Mesendoderm (in vitro differentiated cells): ENCODE measurements at places on chromosomes 7 and 10.

GRCh38 chr7:117124591-117125220 lies 171.4 kb downstream of the ST7 start:
- no peak for DNase-seq

GRCh38 chr10:4396401-4397283 lies 429.4 kb upstream of the AKR1E2 start:
- DNase-seq = no peak

DNA sequence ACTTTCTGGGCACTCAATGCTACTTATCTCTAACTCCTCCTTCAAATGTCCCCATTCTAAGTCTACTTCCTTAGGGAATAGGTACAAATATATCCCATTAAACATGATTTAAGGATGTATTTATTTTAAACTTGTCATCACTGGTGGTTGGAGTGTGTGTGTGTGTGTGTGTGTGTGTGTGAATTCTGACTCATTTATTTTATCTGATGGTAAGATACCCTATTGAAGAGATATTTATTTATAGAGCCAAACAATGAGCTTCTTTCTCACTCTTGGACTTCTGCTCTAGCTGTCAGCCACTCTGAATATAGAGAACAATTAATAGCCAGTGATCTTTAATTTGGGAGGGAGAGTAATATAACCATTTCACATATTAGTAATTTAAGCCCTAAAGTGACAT lies 17.8 kb upstream of the MAGI2 start:
- DNase-seq = no peak

- no peak for DNase-seq
Measured at GRCh38 chr10:33117230-33117629, 159.2 kb upstream of the ITGB1 start.

- DNase-seq = no peak
Measured at GRCh38 chr7:123754271-123754871, 5.6 kb upstream of the WASL start.

DNA sequence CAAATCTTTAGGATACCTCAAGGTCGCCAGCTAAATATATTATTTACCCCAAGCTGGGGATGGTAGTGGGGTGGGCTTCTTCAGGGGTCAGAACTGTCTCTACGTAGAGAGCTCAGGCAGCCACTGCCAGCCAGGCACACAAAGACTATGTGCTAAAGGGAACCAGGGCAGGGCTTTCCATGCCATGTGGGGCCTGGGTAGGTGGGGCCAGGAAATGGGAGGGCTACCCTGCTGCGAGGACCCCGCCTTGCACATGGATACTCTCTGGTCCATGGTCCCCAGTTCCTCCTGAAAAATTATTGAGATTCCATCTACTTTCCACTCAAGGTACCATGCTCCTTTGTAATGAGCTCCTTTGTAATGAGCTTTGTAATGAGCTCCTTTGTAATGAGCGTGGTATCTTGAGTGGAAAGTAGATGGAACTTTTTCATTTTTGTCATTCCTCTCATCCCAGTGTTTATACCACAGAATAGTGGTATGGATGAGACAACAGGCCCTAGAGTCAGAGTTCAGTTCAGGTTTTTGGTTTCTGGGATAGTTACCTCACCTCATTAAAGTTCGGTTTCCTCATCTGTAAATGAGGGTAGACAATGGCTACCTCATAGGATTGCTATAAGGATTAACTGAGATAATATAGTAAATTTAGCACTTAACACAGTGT lies 5.8 kb downstream of the SYNPO2L start:
- no peak for DNase-seq

DNA sequence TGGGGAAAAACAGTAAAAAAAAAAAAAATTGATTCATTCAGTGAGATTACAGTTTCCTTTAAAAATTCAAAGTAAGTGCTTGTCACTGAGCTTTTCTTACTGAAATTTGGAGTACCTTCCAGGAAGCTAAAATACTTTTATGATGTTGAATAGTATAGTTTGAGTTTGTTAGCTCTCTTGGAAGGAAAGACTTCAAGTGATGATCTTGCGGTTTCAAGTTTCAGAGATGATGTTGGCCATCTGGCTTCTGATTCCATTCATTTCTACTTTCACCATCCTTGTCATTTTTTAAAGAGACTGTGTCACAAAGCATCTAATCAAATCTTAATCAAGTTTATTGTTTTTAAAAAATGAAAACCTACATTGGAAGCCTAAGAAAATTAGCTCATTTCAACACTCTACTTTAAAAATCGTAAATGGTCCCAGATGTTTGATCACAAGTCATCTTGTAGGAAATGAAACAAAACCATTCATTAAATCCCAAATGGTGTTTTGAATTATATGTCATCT lies 4.9 kb upstream of the HERPUD2 start:
- DNase-seq = no peak

DNA sequence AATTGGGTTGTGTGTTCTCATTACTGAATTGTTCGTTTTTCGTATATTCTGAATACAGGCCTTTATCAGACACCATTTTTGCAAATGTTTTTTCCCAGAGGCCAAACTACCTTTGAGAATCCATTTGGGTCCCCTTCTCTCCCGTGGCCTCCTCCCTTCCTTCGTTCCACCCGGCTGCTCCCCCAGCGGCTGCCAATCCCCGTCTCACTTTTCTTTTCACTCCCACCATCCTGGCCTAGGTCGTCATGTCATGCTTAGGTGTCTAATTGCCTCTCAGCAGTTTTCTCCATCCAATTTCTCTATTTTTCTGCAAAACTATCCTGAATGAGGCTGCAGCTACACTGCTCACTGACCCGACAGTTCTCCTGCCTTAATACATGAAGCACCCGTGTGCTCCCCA lies 17.9 kb downstream of the PITRM1 start:
- no peak for DNase-seq

DNA sequence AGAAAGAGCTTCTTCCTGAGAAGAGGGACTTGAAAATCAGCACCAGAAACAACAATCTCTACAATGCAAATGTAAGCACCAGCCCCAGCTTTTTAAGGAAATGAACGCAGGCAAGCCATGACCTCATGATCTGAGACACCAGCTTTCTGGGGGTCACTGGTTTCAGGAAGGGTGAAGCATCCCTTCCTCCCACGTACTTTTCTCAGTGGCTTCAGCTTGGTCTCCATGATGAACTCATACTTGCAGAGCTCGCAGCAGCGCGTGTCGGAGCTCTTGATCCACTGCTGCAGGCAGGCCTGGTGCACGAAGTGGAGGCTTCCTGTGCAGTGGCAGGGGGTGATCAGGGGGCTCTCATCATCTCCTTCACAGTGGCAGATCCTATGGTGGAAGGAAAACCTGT lies 87.0 kb downstream of the ALOX5 start:
- DNase-seq = no peak

- DNase-seq = no peak
Measured at GRCh38 chr7:132743974-132744373, 167.7 kb upstream of the PLXNA4 start.

- DNase-seq = no peak
Measured at GRCh38 chr10:28661035-28661434, 16.3 kb upstream of the BAMBI start.

DNA sequence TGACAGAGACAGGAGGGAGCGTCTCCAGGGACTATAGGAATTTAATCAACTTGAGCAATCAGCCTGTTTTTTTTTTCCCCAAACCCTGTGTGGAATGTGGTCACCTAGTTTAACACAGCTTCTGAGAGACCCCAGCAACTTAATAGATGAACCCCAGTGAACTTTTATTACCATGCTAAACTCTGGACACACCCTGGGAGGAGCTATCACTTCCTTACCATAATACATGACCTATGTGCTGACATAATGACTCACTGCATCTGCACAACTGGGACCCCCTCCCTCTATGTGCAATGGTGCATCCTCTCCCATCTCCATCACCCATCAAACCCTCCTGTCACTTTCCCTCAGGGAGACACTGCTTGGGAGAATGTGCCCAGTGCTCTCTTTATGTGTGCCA lies 83.7 kb downstream of the EPC1 start:
- DNase-seq = no peak

DNA sequence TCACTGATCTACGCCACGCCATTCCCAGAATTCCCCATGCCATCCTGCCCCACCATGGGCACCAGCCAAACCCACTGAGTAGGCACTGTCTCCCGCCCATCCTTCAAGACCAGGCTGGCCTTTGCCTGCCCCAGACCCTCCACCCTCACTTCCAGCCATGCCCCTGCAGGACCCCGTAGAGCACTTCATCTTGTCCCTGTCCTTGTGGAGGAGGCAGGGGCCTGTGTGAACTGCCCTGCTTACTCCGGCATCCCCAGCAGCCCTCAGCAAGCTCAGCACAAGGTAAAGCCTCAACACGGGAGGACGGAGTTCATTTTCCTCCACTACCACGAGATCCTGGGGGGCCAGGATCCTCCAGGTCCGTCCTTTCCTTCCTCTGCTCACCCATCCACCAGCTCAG lies 577.7 kb downstream of the PTPRN2 start:
- no peak for DNase-seq

DNA sequence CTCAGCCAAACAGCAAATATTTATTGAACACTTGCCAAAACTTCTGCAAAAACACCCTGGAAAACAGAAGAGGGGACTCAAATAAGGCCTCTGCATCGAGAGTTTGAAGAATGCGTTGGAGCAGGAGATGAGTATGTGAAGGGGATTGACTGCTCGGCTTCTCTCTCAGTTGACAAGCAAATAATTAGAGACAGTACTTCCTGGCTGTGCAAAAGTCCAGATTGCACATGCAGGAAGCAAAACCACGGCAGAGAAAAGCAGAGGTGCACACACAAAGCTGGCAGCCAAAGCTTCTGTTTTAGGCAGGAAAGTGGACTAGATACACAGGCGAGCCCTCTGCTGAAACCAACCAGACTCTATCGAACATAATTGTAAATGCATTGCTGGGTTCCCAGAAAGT lies 343.6 kb upstream of the MGMT start:
- no peak for DNase-seq

- no peak for DNase-seq
Measured at GRCh38 chr7:79292834-79293233, 160.6 kb downstream of the MAGI2 start.

- no peak for DNase-seq
Measured at GRCh38 chr7:92665926-92666325, 75.7 kb upstream of the FAM133B start.

DNA sequence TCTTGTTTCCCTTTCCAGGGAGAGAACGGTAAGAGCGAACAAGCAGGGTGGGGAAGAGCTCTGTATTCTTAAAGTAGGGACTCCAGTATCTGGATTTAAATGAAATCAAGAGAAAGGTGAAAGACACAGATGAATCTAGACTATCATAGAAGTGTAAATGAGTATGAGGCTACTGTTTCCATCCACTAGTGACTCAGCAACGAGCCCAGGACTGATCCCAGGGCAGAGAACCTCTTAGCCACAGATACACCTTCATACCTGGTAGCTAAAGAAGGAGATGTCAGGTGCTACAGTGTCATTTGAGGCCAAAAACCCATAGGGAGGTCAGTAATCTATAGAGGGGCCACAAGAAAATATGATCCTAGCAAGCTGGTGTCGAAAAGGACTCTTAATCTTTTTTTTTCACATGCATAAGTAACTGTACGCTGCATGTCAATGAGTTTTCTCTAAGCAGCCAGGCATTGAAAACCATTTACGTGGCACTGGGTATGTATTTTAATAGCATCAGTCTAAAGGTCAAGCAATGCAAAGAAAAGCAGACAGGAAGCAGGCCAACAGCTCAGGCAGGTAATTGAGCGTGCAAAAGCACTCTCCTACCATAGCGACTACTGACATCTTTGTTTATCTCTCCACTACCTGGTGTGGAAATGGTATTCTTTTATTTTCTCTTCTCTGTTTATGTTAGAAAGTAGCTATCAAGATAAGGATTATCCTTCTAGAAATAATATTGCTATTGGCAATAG lies 91.5 kb upstream of the EGR2 start:
- no peak for DNase-seq

- no peak for DNase-seq
Measured at GRCh38 chr10:110348336-110348735, 43.6 kb upstream of the SMNDC1 start.

GRCh38 chr10:8036506-8037198 lies 17.8 kb upstream of the GATA3 start:
- DNase-seq = peak; percentile 7

DNA sequence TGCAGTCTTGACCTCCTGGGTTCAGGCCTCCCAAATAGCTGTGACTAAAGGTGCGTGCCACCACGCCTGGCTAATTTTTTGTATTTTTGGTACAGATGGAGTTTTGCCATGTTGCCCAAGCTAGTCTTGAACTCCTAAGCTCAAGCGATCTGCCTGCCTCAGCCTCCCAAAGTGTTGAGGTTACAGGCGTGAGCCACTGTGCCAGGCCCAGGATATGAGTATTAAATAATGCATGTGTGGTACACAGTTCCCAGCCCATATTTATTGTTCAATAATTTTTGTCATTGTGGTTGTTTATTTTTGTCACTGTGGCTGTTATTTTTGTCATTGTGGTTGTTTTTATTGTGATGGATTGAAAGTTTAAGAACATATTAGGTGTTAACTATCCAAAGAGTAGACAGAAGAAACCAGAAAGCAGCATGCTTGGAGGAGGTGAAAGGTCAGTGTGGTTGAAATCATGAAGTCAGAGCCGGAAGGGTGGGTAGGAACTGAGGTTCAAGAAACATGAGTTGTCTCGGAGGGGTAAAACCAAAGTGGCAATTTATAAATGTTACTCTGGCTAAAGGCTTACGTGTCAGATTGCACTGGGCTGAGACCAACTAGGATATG lies 45.0 kb downstream of the MRC1 start:
- DNase-seq = no peak

DNA sequence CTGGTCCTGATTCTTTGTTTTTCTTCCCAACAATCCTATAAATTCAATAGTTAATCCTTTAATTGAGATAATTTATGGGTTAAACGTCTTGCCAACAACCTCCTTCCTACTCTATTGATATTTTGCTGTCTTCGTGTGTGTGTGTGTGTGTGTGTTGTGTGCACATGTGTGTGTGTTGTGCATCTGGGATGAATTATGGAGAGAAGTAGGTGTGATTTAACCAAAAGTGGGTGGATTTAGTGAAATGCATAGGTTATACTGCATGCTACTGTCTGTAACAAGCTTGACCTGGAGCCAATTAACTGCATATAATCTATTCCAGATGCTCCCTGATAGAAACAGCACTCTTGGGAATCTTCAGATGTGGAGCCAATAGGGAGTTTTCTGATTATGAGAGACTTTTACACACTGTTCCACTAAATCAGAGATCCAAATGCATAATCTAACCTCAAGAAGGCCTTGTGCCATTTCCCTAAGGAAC lies 61.2 kb downstream of the SEMA3D start:
- DNase-seq = no peak

GRCh38 chr10:22341190-22341925 lies 3.9 kb upstream of the SPAG6 start:
- peak; percentile 29 for DNase-seq
